ENCODE measurements at places on chromosomes 4 and X.

DNA sequence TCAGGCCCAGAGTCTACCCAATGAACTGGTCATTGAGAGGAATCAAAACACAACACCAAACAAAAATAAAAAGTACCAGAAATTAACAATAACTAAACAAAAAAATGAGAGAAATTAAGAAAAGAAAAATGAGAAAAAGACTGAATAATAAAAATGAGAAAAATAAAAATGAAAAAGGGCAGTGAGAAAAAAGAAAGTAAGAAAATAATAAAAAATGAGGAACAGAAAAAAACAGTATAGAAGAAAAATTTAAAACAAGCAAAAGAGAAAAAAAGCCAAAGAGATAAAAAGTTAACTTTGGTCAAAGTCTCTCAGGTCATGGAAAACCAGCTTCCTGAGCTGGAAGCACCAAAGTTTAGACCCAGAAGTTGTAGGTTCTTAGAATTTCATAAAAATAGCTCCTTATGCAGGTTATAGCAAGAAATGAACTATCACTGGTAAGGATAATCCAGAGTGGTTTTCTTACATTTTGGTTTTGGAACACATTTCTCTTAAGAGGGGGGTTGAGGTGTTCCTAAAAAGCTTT, 51.0 kb upstream of the WDR17 start:
- no peak for DNase-seq

GRCh38 chr4:12126474-12126873, 697.8 kb upstream of the HS3ST1 start:
- no peak for DNase-seq

DNA sequence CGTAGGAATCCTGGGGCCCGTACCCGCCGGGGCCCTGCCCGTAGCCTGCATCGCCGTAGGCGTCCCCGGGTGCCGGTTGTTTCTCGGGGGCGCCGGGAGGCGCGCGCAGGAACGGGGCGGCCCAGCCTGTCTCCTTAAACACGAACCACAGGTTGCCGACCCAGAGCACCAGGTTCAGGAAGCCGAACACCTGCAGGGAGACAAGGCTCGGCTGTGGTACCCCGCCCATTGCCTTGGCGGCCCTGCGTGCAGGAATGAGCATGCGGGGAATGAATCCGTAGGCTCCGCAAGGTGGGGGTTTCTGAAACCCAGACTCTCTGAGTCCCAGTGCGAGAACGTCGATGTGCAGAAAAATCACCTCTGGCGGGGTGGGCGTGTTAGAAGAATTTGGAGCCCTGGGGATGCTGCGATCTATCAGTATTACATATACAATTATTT, 5.4 kb upstream of the PRICKLE3 start:
- no peak for DNase-seq

- no peak for DNase-seq
These were observed 15.4 kb downstream of the CXCL2 start for GRCh38 chr4:74083546-74083945.

All from NCI-H748 treated with DMSO at 0.1 percent for 48 hours (cell line).